GM23248 (cell line): ENCODE measurements at places on chromosomes 5 and 9. TPM values are rescaled to one million over a fixed set of nuclear protein-coding genes. Genes with fewer than 3 reads are reported as not detected.

DNA sequence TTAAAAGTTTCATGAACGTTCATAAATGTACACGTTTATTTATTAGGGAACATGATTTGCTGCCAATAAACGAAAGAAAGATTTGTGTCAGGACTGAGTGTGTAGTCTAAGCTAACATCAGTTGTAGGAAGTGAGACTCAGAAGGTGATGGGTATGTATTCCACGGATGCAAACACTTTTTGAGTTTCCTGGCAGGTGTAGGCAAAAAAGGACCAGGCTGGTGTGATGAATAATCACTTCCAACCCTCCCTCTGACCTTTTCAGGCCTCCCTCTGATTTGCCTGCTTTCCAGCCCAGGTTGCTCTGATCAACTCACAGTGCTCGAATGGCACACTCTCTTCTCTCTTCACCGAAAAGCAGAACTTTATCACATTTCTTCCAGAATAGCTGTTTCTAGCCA is 51.8 kb downstream of the BASP1 start:
- DNase-seq, result no peak

- peak; percentile 24 for DNase-seq
Measured at GRCh38 chr5:180126716-180127681, 55.4 kb upstream of the RNF130 start.

DNA sequence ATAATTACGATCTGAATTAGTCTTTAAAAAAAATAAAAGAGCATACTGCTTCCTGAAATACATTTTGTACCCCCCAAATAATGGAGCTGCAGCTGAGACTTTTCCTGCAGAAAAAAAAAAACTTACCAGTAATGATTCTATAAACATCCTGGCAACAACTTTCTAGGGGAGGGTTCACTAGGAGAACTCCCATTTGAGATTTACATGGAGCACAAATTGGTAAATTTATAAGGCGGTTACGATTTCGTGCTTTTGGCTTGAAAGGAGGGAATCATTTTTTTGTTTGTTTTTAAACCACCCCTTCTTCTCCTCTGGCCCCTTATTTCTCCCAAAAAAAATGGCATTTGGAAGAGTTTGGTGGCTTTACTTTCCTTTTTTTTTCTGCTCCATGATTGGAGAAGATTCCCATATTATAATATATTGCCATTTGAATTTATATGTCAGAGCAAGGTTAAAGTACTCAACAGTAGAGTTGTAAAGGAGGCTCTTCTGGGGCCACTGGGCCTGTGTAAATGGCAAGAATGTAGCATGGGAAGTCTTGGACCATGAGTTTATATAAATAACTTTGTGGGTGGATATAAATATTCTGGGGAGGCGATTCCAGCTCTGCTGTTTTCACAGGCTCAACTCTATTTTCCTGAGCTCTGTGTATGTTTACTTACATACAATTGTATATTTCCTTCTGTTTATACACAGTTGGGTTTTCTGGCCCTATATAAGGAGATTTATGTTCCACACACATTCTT is 159.9 kb downstream of the CSNK1G3 start:
- no peak for DNase-seq

DNA sequence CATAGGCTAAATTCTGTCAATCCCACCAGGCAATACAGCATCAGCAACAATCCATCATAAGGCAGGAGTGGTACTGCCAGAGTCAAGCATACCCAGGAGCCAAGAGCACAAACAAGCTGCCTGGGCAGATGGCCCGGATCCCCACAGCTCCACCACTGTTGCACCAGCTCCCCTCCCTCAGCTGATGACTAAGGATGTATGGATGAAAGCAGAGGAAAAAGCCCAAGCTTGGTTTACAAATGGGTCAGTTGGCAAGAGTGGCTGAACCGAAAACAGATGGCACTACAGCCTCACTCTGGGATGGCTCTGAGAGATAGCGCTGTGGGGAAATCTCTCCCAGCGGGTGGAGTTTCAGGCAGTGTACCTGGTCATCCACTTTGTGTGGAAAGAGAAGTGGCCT is 29.4 kb downstream of the DROSHA start:
- peak; percentile 3 for DNase-seq

GRCh38 chr5:149953436-149954121 is 7.0 kb upstream of the SLC26A2 start:
- no peak for DNase-seq

DNA sequence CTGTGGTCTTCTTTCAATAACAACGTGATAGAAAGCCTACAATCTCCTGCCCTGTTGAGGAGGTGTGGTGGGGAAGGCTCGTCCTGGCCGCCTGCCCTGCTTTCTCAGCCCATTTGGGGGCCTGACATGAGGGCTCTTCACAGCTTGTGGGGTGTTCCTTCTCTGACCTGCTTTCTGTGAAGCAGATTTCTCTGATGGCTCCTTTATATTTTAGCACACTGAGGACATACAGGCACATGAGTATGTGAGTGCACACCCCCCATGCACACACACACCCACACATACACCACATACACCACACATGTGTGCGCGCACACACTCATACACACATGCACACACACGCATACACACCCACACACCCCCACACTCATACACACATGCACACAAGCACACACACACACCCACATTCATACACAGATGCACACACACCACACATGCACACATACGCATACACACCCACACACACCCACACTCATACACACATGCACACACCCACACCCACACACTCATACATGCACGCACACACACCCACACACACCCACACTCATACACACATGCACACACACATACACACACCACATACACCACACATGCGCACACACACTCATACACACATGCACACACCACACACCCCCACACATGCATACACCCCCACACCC is 117.5 kb downstream of the COL5A1 start:
- peak; percentile 48 for DNase-seq

ZNF484 gene
- 5.9 and 6.9 TPM in 2 replicates for total RNA-seq

CDC25C gene
- 4.5 and 5.9 TPM in 2 replicates for total RNA-seq

DRD1 gene
- not detected in 2 replicates for total RNA-seq

WASHC1 gene
- 3.1 and 6.2 TPM in 2 replicates for total RNA-seq
